ENCODE measurements at places on chromosomes 1 and 21. TPM values are rescaled to one million over a fixed set of nuclear protein-coding genes. Genes with fewer than 3 reads are reported as not detected.

DNA sequence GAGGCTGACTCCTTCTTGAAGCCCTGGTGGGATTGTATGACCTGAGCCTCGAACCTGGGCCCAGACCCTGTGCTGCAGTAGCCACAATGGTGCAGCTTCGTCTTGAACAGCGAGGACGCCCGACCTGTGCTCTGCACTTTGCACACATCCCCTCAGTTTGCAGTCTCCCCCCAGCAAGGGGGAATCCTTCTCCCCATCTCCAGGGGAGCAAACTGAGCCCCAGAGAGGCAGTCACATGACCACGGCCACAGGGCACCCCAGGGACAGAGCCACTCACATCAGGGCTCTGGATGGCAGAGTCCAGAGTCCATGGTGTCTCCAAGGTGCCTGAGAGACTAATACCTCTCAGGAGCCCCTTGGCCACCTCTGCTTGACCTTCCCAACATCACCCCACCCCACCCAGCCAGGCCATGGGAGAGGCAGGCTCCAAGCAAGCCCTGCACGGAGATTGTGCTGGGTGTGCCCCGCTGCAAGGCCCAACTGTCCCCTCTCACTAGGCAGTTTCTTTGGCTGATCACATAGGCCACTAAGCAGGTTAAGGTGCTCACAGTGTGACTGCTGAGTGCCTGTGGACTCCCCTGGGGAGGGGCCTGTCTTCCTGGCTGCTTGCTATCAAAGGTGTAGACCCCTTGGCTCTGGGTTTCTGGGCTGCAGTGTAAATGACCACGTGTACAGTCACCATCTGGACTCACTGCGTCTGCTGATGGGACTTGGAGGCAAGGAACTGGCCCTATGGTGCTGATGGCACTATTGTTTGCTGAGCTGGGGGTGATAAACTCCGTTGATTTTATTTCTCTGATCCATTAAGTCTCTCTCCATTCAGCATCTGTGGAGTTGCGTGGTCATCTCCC lies 398.1 kb downstream of the MATN1 start:
- no peak overlapping the region for H3K4me3 ChIP-seq
- no peaks in the 10 kb centered on the region for H3K4me1 ChIP-seq
- no peak for DNase-seq
- H3K27me3 ChIP-seq, result peaks cover 18% of the 10 kb centered on the region
- H3K27ac ChIP-seq, result no peak overlapping the region
- no peaks in the 10 kb centered on the region for H3K36me3 ChIP-seq

Gene ZNF683
- total RNA-seq, result 1.1 TPM

- H3K27ac ChIP-seq, result peak overlapping the region; percentile 3
- peaks cover 12% of the 10 kb centered on the region for H3K4me1 ChIP-seq
- H3K4me3 ChIP-seq, result no peak overlapping the region
- DNase-seq, result no peak
- H3K27me3 ChIP-seq, result no peaks in the 10 kb centered on the region
- H3K36me3 ChIP-seq, result no peaks in the 10 kb centered on the region
Observed at GRCh38 chr1:31981972-31982371, 31.7 kb upstream of the KHDRBS1 start.

DNA sequence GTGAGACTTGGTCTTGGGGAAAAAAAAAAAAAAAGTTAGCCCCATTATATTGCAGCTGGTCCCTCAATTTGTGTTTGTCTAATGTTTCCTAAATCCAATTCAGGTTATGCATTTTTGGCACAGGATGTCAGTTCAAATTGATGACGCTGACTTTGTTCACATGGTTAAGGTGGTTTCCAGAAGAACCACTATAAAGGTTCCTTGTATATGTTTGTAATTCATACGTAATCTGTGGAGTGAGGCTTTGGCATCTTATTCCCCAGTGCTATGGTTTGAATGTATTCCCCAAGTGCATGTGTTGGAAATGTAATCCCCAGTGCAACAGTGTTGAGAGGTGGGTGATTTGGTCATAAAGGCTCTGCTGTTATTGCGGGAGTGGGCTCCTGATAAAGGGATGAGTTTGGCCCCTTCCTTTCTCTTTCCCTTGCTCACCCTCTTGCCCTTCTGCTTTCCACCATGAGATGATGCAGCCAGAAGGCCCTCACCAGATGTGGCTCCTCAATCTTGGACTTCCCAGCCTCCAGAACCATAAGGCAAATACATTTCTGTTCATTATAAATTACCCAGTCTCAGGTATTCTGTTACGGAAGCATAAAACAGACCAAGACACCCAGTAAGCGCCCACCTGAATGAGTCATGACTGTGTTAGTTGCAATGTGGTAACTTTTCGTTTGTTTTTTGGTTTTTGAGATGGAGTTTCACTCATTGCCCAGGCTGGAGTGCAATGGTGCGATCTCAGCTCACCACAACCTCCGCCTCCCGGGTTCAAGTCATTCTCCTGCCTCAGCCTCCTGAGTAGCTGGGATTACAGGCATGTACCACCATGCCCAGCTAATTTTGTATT lies 19.5 kb upstream of the HLCS start:
- no peaks in the 10 kb centered on the region for H3K36me3 ChIP-seq
- H3K27me3 ChIP-seq, result no peaks in the 10 kb centered on the region
- no peaks in the 10 kb centered on the region for H3K4me1 ChIP-seq
- H3K4me3 ChIP-seq, result no peak overlapping the region
- no peak overlapping the region for H3K27ac ChIP-seq
- DNase-seq, result no peak

DNA sequence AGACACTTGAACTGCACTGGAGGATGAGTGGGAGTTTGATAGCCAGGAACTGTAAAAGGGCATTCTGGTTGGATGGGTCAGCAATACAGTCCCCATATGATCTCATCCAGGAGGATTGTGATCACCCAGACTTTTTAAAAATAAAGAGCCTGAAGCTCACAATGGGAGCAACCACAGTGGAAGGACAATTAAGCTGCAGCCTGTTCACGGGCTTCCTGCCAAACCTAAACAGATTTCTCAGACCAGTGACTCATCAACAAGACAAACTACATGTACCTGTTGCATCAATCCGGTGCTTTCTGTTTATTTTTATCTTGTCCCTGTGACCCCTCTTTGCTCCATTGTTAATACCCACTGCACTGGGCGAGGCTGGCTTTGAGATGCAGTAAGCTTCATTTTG lies 52.3 kb downstream of the PAPPA2 start:
- DNase-seq, result no peak
- H3K27ac ChIP-seq, result no peak overlapping the region
- H3K4me1 ChIP-seq, result no peaks in the 10 kb centered on the region
- H3K27me3 ChIP-seq, result no peaks in the 10 kb centered on the region
- no peak overlapping the region for H3K4me3 ChIP-seq

GRCh38 chr1:169914531-169914930 lies 20.8 kb upstream of the SCYL3 start:
- H3K27ac ChIP-seq, result no peak overlapping the region
- no peaks in the 10 kb centered on the region for H3K4me1 ChIP-seq
- H3K27me3 ChIP-seq, result no peaks in the 10 kb centered on the region
- DNase-seq, result no peak

DNA sequence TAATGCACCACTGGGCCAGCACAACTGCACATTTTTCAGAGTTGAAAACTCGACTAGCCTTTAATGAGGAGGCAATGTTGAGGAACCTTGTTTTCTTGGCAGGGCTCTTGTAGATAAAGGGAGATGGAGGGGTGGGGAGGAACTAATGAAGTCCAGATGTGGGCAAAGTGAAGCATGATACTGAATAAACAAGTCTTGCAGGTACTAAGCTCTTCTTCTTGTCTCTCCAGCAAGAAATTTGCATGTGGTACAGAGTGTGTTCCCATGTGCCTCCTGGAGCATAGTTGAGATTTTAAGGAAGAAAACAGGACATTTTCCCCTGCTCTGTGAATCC lies 47.0 kb downstream of the PLPP3 start:
- DNase-seq, result no peak
- no peaks in the 10 kb centered on the region for H3K27me3 ChIP-seq
- H3K36me3 ChIP-seq, result peaks cover 47% of the 10 kb centered on the region
- H3K4me3 ChIP-seq, result no peak overlapping the region
- H3K4me1 ChIP-seq, result peaks cover 14% of the 10 kb centered on the region

GRCh38 chr1:207993477-207994445 lies 82.8 kb upstream of the CD34 start:
- no peaks in the 10 kb centered on the region for H3K4me1 ChIP-seq
- no peak overlapping the region for H3K27ac ChIP-seq
- H3K4me3 ChIP-seq, result no peak overlapping the region
- no peaks in the 10 kb centered on the region for H3K27me3 ChIP-seq
- DNase-seq, result no peak
- no peaks in the 10 kb centered on the region for H3K36me3 ChIP-seq

Gene DYNLT5
- 3.3 TPM for total RNA-seq

- no peak overlapping the region for H3K27ac ChIP-seq
- no peak overlapping the region for H3K4me3 ChIP-seq
- H3K27me3 ChIP-seq, result no peaks in the 10 kb centered on the region
- H3K36me3 ChIP-seq, result no peaks in the 10 kb centered on the region
- DNase-seq, result no peak
Observed at GRCh38 chr1:30764939-30765555, 7.5 kb upstream of the LAPTM5 start.

Gene AIRE
- not detected for total RNA-seq

DNA sequence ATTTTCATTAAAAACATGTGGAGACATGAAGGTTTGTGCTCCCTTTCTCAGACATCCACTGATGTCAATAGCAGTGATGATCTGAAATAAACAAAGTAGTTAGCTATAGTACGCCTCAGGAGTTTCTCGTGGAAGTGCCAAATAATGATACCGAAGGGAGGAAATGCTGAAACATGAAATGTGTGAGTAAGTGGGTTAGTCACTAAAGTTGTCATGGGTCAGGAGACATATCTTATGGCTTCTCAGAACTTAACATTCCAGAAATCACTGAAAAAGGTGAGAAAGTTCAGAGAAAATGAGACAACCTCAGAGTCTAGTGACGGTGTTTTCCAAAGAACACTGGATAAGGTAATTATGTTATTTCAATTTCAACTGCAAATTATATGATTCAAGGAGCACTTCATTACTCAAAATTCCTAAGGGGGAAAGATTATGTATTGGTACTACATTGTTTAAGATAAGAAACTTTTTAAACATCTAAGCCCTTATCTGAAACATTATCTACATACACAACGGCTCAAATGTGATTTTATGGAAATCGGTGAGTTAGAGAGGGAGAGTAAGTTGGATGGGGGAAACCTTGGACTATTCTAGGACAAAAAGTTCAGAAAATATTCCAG lies 20.6 kb downstream of the NIBAN1 start:
- H3K36me3 ChIP-seq, result no peaks in the 10 kb centered on the region
- DNase-seq, result no peak
- no peak overlapping the region for H3K4me3 ChIP-seq
- H3K4me1 ChIP-seq, result peaks cover 11% of the 10 kb centered on the region
- no peaks in the 10 kb centered on the region for H3K27me3 ChIP-seq

DNA sequence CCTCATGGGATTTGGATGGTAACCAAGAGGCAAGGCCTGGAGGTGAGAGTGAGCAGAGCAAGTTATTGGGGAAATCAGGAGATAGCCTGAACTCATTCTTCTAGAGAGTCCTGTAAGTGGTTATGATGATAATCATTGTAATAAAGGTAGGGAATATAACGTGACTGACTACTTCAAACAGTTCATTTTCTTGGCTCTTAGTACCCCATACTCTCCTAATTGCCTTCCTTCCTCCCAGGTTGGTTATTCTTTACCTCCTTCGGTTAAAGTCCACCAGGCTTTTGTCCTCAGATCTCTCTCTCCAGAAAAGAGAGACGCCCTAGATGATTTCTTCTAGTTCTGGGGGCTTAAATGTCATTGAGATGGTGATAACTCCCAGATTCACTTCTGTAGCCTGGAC lies 35.3 kb downstream of the KIF1B start:
- H3K27me3 ChIP-seq, result no peaks in the 10 kb centered on the region
- no peak overlapping the region for H3K27ac ChIP-seq
- no peak overlapping the region for H3K4me3 ChIP-seq
- no peak for DNase-seq
- H3K36me3 ChIP-seq, result no peaks in the 10 kb centered on the region
- no peaks in the 10 kb centered on the region for H3K4me1 ChIP-seq

Gene LAX1
- total RNA-seq, result 3.0 TPM

GRCh38 chr1:179168536-179168935 lies 60.9 kb downstream of the ABL2 start:
- H3K36me3 ChIP-seq, result no peaks in the 10 kb centered on the region
- H3K4me3 ChIP-seq, result no peak overlapping the region
- no peak for DNase-seq
- H3K27ac ChIP-seq, result no peak overlapping the region
- no peaks in the 10 kb centered on the region for H3K27me3 ChIP-seq

GRCh38 chr1:34781844-34782391 lies 904 bp downstream of the GJB3 start:
- H3K36me3 ChIP-seq, result no peaks in the 10 kb centered on the region
- peak; percentile 52 for DNase-seq
- H3K27me3 ChIP-seq, result peaks cover 31% of the 10 kb centered on the region

Gene GPR157
- 19.0 TPM for total RNA-seq

DNA sequence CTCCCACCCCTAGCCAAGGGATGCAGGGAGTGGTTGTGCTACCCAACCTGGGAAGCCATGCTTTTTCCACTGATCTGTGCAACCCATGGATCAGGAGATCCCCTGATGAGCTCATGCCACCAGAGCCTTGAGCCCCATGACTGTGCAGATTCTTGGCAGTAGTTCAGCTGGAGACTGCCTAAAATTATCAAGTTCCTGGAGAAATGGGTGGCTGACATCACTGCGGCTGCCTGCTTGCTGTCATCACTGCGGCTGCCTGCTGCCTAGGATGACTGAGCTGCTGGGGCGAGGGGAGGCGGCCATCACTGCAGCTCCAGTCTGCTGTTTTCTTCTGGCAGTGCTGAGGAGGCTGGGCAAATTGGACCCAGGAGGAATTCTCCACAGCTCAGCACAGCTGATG lies 159.2 kb downstream of the AGBL4 start:
- no peak overlapping the region for H3K27ac ChIP-seq
- H3K4me3 ChIP-seq, result no peak overlapping the region
- H3K4me1 ChIP-seq, result no peaks in the 10 kb centered on the region
- no peaks in the 10 kb centered on the region for H3K36me3 ChIP-seq
- DNase-seq, result no peak
- H3K27me3 ChIP-seq, result no peaks in the 10 kb centered on the region

DNA sequence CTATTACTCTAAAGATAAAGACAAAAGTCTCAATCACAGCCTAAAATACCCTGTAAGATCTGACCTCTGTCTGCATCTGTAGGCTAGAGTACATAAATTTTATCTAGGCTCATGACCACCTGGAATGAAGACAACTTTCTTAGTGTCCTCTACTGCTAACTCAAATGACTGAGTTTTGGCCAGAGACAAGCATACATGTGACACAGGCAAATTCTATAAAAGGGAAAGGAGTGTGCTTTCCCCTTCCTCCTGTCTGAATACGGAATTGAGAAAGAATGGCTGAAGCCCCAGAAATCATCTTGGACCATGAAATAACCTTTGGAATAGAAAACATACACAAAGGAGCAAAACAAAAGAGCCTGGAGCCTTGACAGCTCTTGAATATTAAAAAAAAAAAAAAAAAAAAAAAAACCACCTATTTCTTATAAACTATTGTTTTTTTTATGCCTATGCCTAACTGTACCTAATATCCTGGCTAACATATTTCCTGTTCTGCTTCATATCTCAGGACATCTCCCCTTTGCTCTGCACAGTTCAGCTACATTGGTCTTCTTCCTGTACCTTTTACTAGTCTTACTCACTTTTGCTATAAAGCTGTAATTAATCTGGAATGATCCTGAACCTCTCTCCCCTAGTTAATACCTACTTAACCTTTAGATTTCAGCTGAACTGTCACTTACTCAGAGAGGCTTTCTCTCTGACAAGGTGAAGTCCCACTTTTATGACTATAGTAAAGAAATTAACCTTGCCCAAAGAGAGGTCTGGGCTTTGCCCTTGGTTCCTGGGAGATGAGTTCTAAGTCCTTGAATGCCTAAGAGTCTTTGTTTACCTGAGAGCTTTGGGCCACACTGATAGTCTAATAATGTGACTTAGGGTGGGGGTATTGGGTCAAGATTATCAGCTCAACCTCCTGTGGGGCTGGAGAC lies 16.1 kb downstream of the UCHL5 start:
- H3K4me3 ChIP-seq, result no peak overlapping the region
- H3K4me1 ChIP-seq, result no peaks in the 10 kb centered on the region
- DNase-seq, result no peak
- no peaks in the 10 kb centered on the region for H3K36me3 ChIP-seq
- H3K27me3 ChIP-seq, result no peaks in the 10 kb centered on the region
- H3K27ac ChIP-seq, result no peak overlapping the region
